ENCODE measurements at places on chromosomes 12 and 14.
A peak's percentile ranks its signal among the peaks of the same experiment; 100 is the strongest.

GRCh38 chr12:27844366-27845090 is 64.5 kb upstream of the MANSC4 start:
- DNase-seq, result no peak

- no peak for DNase-seq
Measured at GRCh38 chr12:3644104-3644503, 108.8 kb downstream of the CRACR2A start.

- no peak for DNase-seq
Measured at GRCh38 chr12:115638733-115639647, 638.5 kb downstream of the MED13L start.

DNA sequence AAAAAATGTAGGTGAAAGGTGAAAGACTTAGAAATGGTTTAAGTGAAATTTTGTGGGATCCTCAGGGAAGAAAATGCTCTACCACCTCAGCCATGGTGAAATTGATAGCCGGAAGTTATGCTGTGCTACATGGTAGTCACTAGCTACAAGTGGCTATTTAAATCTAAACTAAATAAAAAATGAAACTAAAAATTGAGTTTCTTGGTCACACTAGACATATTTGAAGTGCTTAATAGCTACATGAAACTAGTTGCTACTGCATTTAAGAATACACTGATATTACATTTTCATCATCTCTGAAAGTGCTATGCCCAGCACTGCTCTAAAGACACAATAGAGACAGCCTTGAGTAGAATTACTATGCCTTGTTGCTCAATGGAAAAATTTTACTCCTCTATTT is 10.3 kb upstream of the SLCO1B3 start:
- DNase-seq, result no peak

DNA sequence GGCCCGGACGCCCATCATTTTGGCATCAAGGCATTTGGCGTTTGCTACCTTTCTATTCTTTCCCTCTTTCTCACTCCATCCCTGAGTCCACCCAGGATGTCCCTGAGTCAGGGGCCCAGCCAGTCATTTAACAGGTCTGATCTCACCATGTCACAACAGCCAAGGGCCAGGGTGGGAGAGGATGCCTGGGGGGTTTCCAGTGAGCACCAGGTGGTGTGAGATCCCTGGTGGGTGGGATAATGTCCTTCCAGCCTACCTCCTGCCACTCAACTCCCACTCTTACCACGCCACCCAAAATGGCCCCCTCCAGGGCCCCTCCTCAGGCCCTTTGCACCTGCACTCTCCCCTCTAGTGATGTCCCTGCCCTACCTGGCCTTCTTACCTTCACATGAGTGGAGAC is 310.8 kb downstream of the BCL11B start:
- DNase-seq, result no peak

DNA sequence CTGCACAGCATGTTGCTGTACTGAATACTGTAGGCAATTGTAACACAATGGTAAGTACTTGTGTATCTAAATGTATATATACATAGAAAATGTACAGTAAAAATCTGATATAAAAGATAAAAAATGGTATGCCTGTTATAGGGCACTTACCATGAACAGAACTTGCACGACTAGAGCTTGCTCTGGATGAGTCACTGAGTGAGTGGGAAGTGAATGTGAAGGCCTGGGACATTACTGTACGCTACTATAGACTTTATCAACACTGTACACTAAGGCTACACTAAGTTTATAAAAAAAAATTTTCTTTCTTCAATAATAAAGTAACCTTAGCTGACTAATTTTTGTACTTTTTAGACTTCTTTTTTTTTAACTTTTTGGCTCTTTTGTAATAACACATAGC is 24.2 kb upstream of the NEDD1 start:
- DNase-seq, result no peak

GRCh38 chr12:47021298-47021697 is 58.1 kb upstream of the PCED1B start:
- no peak for DNase-seq

DNA sequence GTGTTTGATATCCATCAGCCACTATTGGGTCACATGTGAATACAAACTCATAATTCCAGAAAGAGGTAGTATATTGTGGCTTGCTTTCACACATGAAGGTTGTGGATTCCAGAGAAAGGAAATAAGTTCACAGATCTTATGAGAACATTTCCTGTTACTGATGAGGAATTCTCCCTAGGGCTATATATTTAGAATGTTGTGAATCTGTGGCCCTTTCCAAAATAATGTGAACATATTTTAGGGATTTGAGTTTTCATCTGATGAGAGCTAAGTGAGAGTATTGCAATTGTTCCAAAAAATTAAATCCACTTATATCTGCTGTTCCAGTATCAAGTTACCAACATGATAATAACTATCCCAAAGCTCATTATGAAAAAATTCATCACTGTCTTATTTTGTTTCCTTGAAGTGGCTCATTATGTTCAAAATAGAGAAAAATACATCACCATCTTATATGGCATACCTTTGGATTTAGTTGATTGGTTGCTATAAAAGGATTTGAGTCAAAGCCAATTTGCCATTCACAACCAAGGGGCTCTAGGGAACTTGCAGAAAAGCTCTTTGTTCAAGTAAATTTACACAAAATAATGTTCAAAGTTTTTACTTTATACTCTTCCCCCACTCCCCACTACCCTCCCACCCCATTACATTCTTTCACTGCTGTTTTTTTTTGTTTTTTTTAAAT is 76.3 kb downstream of the MYRFL start:
- no peak for DNase-seq

- DNase-seq, result no peak
Measured at GRCh38 chr12:72888693-72889092, 616.5 kb downstream of the TRHDE start.

DNA sequence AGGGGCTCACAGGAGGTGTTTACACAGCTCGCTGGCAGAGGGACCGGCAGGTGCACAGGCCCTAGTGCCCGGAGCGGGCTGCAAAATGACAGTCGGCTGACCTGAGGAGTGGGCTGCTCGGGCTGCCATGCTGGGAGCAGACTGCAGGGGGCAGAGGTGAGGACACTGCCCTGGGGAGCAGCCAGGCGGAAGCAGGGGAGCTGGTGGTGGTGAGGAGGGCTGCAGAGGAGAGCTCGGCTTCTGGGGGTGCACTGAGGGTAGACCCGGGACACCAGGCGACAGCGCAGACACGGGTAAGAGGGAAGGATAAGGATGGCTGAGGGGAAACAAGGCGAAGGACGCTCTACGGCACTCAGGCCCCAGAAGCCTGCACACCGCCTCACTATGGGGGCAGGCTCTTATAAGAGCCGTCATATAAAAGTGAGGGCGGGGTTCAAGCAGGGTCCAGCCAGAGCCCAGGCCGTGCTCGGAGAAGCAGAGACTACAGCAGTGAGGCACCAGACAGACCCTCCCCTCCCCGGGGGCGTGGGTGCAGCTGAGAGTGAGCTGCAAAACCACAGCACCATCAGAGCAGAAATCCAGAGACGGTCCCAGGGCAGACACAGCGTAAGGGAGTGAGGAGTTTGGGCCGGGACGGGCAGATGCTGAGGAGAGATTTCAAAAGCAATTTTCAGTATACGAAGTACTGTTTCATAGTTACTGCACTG is 62.5 kb downstream of the CCDC88C start:
- DNase-seq, result peak; percentile 82

- no peak for DNase-seq
Measured at GRCh38 chr14:33634631-33635030, 316.2 kb downstream of the EGLN3 start.

DNA sequence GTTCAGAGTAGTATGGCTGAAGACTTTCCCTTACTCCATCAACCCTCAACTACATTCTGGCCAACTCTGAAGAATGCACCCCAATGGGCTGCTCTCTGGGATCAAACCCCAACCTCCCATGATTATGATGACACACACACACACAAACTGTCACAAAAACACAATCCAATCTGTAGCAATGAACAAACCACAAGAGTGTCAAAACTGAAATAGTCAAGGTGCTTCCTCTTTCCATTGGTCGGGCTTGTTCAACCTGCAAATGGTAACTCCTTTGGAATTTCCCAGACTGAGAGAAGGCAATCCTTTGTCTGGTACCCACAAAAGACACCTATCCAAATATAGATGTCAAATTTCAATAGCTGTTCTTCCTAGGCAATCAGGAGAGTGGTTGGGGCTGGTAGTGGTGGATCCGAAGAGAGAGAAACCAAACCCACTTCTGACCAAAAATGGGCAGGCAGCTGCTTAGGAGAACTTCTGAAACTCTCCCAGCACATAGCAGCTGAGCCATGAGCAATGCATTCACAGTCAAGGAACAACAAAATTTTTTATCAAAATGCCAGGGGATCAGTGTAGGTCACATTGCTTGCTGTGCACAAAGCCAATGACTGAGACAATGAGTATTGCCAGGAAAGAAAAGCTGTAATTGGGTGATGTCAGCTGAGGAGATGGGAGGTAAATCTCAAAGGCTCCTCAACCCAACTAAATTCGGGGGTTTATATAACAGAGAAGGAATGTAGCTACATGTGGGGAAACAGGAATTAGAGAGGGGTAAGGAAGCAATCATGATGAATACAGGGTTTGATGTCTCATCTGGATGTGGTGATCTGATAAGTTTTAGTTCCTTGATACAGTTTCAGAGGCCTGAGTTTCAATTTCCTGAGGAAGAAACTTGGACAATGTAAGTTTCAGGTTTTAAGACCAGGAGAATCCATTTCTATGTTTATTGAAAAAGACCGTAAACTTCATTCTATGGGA is 191.4 kb downstream of the KITLG start:
- DNase-seq, result no peak

GRCh38 chr12:24297516-24297915 is 348.0 kb upstream of the SOX5 start:
- DNase-seq, result no peak

GRCh38 chr12:108804271-108804953 is 53.0 kb downstream of the SSH1 start:
- DNase-seq, result no peak

DNA sequence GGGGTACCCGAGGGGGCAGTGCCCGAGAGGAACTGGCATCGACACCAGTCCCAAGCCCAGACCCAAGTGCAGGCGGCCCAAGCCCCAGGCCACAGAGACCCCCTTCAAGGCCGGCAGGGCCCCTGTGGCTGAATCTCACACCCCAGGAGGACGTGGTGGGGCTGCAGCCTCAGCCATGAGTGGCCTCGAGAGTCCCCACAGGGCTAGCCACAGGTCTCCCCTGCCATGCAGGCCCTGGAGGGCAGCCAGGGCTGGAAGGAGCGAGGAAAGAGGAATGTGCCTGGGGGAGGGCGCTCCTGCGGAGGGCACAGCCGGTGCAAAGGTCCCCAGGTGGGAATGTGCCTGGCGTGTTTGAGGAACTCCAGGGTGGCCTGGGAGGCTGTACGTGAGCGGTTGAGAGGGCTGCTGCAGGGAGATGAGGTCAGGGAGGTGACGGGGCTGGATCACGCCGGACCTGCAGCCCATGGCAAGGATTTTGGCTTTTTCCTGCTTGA is 86.1 kb downstream of the NCOR2 start:
- DNase-seq, result no peak

DNA sequence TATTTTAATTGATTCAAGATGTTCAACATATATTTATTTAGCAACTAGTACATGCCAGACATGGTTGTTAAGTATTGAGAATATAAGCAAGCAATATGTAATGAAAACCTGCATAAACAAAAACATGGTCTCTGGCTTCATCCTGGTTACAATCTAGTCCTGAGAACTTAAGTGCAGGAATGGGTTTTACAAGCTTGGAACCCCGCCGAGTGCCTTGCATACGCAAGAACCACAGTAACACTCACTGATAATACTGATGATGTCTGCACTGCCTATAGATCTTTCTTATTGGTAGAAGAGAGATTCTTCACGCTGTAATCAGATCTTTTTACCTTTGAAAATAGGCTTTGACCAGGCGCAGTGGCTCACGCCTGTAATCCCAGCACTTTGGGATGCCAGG is 22.9 kb upstream of the CALM1 start:
- DNase-seq, result no peak

- peak; percentile 88 for DNase-seq
Measured at GRCh38 chr12:3299929-3300832, 190.8 kb upstream of the PRMT8 start.

- DNase-seq, result no peak
Measured at GRCh38 chr14:61559641-61560201, 135.6 kb upstream of the HIF1A start.

DNA sequence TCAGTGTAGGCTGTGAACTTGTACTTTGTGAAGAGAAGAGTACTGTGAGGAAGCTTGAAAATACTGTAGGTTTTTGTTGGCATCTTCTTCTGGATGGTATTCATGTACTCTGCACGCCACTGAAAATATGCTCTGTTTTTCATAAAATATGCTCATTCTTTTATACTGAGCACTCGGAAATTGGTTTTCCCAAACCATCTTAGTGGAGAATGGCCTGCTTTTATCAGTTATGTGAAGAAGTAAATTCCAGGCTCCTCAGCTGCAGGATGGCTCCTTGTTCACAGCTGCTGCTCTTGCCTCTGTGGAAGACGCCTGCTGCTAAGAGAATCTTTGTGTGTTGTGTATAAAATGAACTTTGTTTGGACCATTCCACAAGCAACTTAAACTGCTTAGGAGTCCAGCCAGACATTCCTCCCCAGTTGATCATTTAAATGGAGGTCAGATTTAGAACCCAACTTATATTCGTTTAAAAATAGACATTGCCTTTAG is 443.5 kb upstream of the RGS6 start:
- no peak for DNase-seq

GRCh38 chr14:49886523-49886922 is 6.4 kb upstream of the ARF6 start:
- peak; percentile 32 for DNase-seq

DNA sequence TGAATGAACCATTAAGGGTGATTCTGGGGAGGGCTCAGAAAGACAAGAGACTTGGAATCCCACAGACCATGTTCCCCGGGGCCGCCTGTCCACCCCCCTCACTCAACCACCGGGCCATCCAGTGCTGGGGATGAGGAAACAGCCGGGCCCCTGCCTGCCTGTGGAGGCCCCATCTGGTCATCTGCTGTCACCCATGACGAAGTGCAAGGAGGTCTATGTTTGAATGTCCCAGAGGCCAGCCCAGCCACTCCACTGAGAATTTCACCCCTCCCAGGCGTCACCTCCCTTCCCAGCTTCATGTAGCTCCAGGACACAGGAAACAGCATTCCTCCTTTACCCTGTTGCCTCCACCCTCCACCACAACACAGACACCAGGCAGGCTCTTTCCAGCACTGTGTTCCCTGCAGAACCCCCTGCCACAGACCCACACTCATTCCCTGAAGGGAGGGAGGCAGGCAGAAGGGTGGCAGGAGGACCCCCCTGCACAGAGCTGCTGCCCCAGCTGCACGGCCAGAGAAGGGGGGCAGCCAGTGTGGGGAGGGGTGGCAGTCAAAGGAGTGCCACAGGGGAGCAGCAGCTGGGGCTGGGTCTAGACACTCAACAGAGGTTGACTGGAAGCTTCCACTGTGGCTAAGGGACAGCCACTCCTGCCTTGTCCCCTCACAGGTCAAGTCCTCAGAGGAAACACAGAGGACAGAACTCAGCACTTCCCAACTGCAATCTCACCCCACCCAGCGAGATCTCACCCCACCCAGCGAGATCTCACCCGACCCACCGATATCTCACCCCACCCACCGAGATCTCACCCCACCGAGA is 50.3 kb upstream of the PPP2R5C start:
- peak; percentile 53 for DNase-seq

GRCh38 chr12:25328072-25328712 is 77.5 kb upstream of the KRAS start:
- DNase-seq, result no peak

Data from activated CD8-positive, alpha-beta memory T cell treated with anti-CD3 and anti-CD28 coated beads for 24 hours (primary cell).